ENCODE measurements at places on chromosomes 5 and 9.

GRCh38 chr9:19116107-19116790, 11.0 kb downstream of the PLIN2 start:
- peak; percentile 11 for DNase-seq

DNA sequence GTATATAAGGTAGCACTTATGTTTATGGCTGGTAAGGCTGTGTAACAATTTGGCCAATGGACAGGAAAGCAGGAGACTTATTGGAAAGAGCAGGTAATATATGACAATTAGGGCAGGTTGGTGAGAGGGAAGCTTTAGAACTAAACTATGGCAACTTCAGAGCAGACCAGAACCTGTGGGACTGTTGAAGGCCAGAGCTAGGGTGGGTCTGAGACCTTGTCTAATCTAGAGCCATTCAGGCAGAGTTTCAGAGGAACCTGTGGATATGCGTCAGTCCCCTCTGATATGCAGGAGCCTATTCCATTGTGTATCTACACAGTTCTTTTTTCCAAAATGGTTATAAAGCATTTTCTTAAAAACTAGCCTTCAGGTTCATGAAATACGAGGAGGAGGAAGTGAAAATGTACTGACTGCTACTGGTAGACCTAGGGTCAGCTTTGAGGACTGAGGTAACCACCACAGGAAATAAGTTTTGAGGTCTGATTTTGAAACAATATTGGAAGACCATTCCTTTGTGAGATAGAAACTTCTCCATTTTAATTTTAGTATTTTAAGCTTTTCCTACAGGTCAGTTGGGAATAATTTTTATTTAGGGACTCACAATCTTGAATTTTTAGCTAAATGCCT, 37.6 kb downstream of the ELL2 start:
- DNase-seq, result no peak

DNA sequence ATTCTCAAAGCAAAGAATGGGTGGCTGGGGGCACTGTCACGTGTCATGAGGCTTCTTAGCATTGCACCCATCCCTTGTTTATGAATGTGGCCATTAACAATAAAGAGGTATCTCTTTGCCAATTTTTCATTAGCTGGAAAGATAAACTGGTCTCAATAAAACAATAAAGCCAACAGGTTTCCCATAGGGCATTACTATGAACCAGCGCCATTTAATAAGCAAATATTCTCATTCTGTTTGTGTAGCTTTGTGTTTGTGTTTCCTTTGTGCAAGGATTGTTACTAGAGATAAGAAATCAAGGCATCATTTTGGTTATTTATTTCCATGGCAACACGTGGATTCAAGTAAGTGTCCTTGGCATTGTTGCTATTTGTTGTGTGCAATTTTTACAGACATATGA, 37.6 kb upstream of the CAST start:
- no peak for DNase-seq

- no peak for DNase-seq
These were observed 175.0 kb downstream of the ELAVL2 start for GRCh38 chr9:23651051-23651450.

- DNase-seq, result no peak
These were observed 6.7 kb downstream of the VDAC1 start for GRCh38 chr5:133998042-133998441.

DNA sequence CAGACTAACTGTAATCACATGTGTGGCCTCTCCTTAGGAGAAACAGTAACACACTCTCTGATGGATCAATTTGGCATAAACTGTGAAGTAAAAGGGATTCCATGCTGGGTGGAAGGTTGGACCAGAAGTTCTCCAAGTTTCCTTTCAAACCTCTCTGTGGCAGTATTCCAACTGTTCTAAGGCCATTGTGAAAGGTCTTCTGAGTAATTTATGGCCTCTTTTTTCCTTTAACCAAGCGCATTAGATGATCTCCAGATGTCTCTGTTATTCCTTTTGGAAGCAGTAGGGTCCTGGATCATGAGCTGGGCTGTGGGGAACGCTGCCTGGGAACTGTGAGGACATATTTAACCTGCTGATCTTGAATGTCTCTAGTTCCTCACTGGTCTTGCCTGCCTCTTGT, 80.6 kb upstream of the IL6ST start:
- no peak for DNase-seq

GRCh38 chr5:128579093-128579492, 41.0 kb upstream of the FBN2 start:
- no peak for DNase-seq

- no peak for DNase-seq
These were observed 653.4 kb downstream of the ANXA1 start for GRCh38 chr9:73805111-73805510.

GRCh38 chr5:100803397-100803796, 99.7 kb downstream of the ST8SIA4 start:
- no peak for DNase-seq

DNA sequence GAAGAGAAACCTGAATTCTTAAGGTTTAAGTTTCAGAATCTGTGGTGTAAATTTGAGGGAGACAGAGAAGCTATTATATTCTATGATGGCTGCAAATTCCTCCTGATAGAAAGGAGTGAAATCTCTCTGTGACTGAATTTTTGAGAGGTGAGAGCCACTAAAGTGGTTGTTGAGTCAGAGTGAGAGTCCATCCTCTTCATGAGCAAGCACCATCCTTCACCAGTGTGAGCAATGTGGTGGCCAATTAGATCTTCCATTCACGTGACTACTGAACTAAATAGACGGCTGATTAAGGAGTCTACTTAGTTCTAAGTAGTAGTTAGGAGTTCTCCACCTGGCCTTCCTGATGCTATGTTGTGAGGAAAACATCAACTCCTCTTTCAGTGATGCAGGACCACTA, 147.8 kb upstream of the CCNH start:
- DNase-seq, result no peak

DNA sequence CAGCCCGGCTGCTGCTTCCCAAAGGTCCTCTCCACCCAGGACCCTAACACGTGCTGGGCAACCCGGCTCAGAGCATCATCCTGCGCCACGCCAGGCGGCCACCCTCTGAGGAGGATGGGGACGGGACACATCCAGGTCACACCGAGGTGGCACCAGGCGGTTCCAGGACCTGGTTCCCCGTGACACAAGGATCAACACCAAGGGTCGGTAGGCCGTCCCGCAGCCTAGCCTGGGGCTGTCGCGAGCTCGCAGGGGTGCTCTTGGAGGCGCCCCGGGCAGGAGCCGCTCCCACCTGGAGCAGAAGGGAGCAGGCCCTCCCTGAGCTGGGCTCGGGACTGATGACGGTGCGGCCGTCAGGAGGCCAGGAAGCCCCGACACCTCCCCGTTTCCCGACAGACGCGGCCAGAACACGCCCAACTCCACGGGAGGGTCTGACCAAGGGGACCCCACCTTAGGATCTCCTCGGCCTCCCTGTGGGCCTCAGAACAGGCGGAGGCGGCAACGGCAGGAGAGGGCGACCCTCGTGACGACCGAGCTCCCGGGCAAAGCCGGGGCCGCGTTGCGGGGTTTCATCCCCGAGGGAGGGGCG, 6.3 kb downstream of the EXD3 start:
- no peak for DNase-seq

GRCh38 chr5:112975721-112976431, 722 bp upstream of the DCP2 start:
- no peak for DNase-seq

Data from occipital lobe (tissue), 3 donors.